ENCODE measurements at places on chromosomes 5 and 9.
A peak's percentile ranks its signal among the peaks of the same experiment; 100 is the strongest.

DNA sequence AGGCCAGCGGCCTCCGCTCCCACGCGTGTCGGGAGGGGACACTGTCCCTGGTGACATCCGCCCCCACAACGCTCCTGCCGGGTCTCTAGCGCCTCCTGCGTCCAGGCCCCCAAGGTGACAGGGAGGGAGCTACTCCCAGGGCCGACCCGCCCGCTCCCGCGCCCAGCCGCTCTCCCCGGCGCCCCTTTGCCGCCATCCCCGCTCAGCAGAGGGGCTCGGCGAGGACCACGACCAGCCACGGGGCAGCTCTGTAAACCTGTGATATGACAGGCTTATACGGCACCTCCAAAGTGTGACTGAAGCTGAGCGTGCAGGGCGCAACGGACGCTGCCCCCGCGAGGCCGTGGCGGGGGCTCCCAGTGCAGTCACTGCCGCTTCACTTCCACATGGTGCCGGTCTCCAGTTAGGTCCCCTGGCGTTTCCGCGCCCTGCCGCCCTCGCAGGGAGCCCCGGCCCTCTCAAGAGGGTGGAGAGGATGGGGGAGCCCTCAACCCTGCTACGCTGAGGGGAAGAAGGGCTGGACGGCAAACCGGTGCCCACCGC is 978 bp upstream of the ADCY2 start:
- no peak for DNase-seq

DNA sequence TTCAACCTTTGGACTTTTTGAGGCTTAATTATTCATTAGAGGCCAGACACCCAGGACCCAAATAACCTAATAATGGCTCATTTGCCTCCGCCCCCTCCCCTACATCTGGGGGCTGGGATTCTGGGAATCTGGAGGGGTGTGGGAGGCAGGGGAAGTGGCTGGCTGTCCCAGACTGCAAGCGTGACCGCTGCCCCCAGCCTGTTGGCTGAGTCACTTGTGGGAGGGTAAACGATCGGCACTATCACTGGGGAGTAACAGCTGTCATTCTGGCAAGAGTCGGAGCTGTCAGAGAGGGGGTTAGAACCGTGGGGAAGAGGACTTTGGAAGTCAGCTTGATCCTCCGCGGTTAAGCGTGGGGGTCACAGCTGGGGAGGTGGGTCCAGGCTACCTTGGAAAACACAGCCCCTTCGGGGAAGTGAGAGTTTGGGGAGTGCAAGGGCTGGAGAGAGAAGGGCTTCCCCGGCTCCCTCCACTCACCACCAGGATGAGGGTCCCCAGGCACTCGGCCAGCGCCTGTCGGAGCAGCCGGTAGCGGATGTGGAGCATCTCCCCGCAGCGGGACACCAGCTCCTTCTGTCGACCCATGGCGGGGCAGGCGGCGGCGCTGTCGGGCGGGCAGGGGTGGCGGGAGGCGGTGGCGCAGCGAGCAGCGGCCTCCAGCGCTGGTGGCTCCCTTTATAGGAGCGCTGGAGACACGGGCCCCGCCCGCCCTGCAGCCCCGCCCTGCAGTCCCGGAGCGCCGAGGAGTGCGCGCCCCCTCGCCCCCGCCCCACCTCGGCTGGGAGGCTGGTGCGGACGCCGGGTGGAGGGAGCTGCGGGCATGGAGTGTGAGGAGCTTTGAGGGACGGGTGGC is at the start of gene AQP3:
Gene AQP3, minus strand, starts transcription at position 648 of the 853 bp plus-strand sequence. Its CDS starts 63 bp downstream, at position 585.
- peak; percentile 60 for DNase-seq

GRCh38 chr5:31962351-31962751 is 211.8 kb downstream of the GOLPH3 start:
- DNase-seq: no peak

DNA sequence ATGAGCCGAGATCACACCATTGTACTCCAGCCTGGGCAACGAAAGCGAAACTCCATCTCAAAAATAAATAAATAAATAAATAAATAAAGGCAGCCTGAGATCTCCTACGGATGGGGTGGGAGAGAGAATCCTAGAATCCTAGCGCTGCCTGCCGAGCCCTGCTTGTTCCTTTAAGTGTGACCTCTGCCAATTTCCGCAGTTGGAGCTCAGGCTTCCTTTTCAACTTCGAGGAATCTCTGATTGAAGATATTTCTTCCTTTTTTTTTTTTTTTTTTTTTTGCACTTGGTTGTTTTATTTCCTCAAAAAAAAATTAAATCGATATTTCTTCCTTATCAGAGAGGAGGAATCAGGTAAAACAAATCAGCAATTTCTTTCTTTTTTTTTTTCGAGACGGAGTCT is 27.3 kb upstream of the MATR3 start:
- no peak for DNase-seq

DNA sequence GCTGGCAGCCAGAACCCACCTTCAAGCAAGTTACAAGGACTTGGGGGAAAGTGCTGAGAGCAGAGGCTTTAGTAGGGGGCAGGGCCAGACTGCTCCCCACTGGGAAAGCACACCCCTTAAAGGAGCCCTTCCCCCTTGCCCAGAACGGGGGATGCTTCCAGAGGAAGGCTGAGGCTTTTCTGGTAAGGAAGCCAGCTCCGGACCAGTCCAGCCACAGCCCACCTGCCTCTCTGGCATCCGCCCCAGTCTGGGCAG is 4.2 kb upstream of the DPM2 start:
- no peak for DNase-seq

DNA sequence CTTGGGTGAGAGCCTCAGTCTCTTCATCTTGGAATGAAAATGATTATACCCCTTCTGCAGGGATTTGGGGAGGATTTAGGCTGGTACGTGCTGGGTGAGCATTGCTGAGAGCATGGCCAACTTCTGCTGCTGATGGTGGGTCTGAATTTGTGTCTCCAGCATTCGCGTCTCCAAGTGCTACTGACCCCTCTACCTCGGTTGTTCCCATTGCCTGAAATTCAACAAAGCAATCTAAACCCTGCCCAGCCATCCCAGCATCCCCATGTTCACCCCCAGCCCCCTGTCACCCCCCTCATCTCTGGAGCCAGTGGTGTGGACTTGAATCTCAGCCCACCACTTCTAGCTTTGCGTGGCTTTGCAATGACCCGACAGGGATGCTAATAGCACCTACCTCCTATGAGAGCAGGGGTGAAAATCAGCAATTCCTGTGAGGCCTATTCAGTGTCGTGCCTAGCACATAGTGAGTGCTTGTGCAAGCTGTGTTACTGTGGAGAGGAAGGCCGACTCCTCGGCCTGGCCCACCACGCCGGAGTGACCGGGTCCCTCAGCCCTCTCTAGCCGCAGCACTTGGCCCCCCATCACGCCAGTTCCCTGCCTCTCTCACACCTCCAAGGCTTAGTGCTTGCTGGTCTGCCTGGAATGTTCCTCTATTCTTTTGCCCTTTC is 43.4 kb upstream of the SH3PXD2B start:
- DNase-seq: no peak

DNA sequence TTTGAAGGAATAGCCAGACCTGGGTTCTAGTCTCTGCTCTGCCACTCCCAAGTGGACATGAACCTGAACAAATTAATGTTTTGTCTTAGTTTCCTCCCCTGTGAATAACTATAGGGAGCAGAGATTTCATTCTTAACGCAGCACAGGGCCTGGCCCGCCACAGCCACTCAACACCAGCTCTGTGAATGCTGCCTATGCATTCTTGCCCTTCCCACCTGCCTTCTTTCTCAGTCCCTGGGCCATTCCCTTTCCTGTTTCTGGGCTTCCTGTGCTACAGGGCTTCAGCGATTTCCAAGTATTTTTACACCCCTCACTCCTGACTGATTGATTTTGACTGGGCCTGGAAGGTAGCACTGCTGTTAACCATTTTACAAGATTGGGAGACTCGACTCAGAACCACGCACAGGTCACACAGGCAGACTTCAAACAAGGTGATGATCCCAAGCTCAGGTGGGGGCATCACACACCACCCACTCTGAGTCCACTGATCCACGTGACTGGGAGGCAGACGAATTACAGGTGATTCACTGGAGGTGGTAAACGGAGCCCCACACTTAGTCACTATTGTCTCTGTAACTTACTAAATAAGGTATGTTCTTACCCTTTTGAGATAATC is 21.4 kb downstream of the PTPN3 start:
- DNase-seq: no peak

GRCh38 chr5:173303878-173304590 is 24.2 kb downstream of the STC2 start:
- DNase-seq: no peak

DNA sequence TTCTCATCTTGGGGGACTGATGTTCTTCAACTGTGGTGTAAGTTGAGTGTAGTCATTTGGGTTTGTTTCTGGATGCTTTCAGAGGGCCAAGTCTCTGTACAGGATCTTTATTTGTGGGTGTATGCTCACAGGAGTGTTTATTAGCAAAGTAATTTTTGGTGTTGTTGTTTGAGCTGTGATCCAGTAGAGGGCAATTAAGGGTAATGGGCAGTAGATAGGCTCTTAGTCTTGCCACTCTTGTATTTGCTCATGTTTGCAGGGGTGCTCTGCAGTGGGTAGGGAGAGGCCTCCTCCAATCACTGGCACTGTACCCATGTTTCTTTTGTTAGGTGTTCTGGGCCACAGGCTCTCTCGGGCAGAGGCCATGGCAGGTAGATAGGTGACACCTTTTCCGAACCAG is 45.9 kb upstream of the ITGA2 start:
- no peak for DNase-seq

- DNase-seq: no peak
Measured at GRCh38 chr5:91189480-91190313, 193.4 kb downstream of the ARRDC3 start.

- DNase-seq: no peak
Measured at GRCh38 chr5:114367029-114367428, 5.2 kb downstream of the KCNN2 start.
